DMS79 (cell line): ENCODE measurements at places on chromosomes 16 and 17.

DNA sequence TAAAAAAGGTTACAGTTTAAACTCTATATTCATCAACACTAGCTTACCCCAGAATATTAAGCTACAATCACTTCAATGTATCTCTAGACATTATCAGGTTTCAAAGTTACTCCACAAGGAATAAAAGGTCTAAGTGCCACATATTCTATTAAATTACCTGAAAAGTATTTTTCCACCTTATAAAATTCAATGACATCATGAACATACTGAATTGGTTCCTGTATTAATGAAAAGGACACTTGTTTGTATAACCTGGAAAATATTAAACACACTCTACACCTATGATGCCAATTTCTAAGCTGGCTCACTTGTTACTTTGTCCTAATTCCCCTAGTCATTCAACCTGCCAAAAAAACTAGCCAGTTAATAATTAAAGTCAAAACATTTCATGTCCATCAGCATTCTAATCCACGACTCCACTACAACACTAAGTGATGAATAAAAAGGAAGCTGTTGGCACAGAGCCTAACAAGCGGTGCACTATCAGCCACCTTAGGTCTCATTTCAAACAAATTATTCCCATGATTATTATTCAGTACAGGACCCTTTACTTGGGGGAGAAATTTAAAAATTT, 12.2 kb downstream of the MED13 start:
- no peak for DNase-seq

- peak; percentile 53 for DNase-seq
Observed at GRCh38 chr17:2122641-2123302, 67.9 kb downstream of the HIC1 start.

DNA sequence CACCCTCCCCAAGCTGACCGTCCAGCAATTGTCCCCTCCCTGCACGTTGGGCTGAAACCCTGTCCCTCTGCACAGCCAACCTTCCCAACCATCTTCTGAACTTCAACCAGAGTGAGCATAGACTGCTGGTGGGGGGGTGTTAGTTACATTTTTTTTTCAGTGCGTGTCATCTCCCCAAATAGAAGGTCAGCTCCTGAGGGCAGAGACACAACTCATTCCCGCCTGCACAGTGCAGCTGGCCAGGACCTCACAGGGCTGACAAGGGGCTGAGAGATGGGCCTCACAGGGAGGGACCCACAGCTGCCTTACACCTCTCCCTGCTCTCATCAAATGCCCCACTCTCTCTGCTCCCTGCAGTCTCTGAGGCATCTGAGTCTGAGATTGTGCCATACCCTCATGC, 8.4 kb downstream of the SRL start:
- no peak for DNase-seq

- no peak for DNase-seq
Observed at GRCh38 chr17:56914581-56915273, 878 bp upstream of the TRIM25 start.

GRCh38 chr16:68332411-68333121, 21.7 kb downstream of the PRMT7 start:
- peak; percentile 67 for DNase-seq

DNA sequence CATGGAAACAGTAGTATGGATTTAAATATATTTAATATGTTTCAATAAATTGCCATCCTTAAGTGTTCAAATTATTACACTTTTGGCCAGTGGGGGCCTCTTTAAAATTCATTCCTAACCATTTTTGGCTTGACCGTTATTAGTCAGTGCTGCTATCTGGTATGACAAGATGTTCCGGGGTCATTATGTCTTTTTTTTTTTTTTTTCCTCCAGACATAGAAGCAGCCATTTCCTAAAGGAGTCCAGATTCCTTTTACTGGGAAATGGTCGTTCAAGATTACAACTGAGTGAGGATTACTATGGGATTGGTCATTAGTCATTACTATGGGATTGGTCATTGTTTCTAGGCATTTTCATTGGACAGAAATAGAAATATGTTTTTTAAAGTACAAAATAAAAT, 53.4 kb downstream of the NF1 start:
- no peak for DNase-seq

DNA sequence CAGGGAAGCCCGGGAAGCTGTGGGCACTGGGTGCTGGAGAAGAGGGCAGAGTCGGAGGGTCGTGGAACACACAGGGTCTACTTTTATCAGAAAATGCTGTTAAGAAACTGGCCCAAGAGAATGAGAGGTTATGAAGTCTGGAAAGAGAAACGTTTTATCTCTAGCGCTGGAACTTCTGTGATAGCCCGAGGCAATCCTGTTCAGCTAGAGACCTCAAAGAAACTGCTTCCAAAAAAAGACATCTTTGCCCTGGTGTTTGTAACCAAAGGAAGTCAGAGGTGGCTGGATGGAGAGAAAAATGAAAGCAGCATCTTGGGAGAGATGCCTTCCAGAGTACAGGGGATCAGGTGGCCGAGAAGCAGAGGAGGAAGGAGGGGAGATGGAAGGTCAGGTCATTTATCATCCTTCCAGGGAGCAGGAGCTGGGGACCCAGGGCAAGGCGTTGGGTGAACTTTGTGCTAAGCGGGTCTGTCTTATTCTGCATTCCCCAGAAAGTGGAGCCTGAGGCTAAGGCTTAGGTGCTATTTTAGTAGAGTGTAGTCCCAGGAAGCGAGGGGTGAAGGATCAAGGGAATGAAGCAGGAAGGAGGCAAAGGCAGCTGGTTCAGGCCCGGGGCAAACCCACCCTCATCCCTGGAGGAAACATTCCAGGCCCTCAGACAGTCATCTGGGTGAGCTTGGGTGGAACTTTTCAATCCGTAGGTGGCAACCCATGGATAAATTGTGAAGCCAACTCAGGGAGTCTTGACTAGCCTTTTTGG, 66.5 kb downstream of the MGAT5B start:
- DNase-seq = no peak

GRCh38 chr17:44360826-44361225, 2.8 kb downstream of the FAM171A2 start:
- no peak for DNase-seq

GRCh38 chr17:28225271-28225670, 93.7 kb upstream of the TMEM97 start:
- no peak for DNase-seq
